Activated T-cell treated with anti-CD3 and anti-CD28 coated beads for 48 hours (primary cell): ENCODE measurements at places on chromosomes 5 and 9.

DNA sequence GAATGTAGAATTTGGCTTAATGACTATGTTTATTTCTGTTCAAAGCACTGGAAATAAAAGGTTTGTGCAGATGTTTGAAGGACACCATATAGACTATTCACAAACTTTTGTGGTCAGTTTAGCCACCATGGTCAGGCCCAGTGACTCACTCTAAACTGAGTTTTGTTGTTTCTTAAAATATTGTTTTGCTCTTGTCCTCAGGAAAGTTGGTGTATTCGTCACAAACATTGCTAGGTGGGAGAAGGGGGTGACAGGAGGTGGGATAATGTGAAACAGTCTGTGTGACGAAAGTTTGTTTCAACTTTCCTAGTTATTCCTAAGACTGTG, 35.0 kb upstream of the LIFR start:
- DNase-seq = no peak

DNA sequence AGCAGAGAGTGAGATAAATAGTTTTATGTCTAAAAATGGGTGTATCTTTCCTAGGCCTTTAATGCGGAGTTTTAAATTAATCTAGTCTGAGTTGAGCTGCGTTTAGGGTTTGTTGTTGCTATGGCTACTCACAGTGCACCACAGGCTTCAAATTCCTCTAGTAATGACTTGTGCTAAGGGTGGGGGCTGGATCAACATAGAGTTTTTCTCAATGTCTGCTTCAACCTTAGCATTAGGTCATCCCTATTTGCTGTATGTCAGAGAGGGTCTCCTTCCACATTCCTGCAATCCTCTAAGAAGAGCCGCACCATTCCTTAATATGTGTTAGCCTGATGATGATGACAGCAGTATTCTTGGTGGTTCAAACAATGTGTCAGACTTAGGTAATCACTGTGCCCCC, 465.6 kb upstream of the KIF2A start:
- DNase-seq = no peak

- DNase-seq = no peak
Observed at GRCh38 chr5:116652196-116652729, 77.6 kb upstream of the SEMA6A start.

- DNase-seq = peak; percentile 41
Observed at GRCh38 chr9:99822109-99822805, 572 bp downstream of the NR4A3 start.

DNA sequence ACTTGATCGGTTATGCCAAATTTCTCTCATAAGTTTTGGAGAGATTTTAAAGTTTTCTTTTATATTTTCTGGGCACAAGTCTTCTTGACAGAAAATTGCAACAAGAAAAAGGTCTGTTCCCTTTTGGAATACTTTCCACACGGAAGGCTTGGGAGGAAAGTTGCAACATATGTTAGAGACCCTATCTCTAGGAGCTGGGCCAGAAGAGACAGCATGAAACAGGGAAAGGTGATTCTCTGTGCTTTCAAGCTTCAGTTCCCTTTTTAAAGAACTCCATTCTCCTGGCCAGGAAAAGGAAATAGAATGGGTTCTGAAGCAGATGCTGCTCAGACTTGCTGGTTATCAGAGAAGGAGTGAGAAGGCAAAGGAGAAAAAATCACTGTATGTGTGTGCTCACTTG, 368.3 kb downstream of the SPATA31D1 start:
- no peak for DNase-seq

DNA sequence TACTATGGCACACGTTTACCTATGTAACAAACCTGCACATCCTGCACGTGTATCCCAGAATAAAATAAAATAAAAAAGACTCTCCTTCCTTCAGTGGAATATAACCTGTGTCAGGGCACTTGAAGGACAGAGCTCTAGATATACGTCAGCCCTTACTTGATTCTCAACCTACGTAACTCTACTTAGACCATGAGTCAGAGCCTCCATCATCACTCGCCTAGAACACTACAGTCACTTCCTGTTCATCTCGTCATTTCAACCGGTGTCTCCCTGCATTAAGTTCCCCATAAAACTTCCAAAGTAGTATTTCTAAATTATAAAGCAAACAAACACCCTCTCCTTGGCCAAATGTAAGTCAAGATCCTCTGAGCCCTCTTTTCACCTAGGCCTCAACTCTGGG, 243.5 kb upstream of the CCNG1 start:
- DNase-seq = no peak

DNA sequence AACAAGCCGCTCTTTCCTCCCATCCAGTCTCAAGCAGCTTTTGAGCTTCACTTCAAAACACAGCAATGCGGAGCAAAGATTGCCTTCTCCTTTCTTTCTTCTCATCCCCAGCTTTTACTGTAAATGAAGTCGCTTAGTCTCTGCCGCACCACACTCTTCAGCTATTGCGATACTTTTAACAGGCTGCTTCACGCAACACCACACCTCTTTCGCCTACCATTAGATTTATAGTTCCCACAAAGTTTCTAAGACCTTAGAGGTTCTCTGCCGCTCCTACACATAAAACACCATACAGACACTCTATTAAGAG, 711 bp downstream of the PGGT1B start:
- DNase-seq = no peak

DNA sequence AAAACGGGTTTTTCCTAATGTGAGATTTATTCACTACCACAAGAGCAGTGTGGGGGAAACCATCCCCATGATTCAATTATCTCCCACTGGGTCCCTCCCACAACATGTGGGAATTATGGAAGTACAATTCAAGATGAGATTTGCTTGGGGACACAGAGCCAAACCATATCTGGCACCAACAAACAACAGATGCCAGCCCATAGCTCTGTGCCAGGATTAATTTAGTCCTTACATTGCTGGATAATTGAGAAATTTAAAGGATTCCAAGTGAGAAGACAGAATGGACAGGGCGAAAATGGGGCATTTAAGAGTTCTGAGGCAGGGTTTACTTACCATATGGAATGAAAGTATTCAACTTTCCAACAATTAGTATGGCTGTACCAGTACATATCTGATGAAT, 30.8 kb upstream of the DNAH5 start:
- DNase-seq = no peak

- no peak for DNase-seq
Observed at GRCh38 chr5:176535101-176535663, 2.0 kb downstream of the RNF44 start.

- no peak for DNase-seq
Observed at GRCh38 chr5:145553177-145553576, 282.0 kb downstream of the PRELID2 start.

DNA sequence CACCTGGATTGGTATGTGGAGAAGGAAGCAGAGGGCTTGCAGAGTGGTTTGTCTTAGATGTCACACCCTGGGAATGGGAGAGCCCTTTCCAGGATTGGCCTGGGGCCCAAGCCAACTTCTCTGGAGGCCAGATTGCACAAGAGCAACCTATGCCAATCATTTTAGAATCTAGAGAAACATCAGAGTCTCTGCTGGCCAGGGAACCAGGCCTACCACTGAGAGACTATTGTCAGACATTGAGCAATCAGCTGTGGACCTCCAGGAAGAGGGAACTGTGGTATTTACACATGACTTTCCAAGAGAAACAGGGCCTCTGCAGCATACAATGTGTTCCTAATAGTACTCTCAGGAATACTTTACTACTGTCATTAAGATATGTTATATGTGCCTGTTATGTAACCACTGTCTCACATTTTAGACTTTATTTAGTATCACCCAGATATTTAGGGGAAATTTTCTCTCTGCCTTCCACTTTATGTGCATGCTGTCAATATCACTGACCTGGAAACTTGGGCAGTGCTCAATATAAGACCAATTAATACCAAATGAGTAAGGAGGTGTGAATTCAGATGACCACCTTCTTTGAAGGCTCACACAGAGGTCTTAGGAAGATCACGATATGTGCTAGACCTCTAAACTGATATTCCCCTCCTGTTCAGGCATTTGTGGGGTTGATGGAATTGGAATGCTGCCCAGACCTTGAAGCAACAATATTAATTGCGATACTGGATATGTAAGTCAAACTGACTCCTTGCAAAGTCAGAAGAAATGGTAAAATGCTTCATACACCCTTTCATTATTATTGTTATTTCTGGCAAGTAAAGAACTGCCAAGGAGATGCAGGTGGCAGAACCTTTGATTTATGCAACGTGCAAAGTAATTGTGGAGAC, 20.5 kb upstream of the CCL28 start:
- DNase-seq = no peak

DNA sequence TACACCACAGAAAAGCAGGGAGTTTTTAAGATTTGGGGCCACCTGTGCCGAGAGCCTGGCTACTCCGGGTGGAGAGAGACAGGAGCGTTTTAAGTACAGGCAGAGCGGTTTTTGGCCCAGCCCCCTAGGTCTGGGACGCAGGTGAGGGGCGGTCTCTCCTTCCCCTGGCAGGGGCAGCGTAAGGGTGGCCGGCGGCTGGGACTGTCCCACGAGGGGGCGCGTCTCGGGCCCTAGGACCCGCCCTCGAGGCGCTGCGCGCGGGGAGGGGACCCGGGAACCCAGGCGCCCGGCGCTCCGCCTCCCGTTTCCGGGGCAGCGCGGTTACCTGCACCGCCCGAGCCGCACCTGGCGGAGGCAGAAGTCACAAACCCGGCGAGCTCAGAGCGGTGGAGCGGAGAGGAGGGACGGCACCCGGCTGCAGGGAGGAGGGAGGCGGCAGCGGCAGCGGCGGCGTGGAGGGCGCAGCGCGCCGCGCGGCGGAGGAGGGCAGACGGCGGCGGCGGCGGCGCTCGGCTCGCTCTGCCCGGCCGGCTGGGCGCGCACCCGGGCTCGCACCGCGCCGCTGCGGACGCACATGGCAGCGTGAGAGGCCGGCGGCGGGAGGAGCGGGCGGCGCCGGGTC, at the start of gene WWC1:
Gene WWC1, plus strand, starts transcription at position 304 of the 622 bp plus-strand sequence. CDS start 508 bp downstream, outside the sequence.
- peak; percentile 34 for DNase-seq

DNA sequence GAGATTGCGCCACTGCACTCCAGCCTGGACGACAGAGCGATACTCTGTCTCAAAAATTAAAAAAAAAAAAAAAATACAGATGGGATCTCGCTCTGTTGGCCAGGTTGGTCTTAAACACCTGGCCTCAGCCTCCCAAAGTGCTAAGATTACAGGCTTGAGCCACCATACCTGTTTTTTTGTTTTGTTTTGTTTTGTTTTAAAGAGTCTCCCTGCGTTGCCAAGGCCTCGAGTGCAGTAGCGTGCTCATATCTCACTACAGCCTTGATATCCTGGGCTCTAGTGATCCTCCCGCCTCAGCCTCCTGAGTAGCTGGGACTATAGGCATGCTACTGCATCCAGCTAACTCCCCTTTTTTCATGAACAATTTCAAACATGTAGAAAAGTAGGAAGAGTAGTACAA, 7.2 kb downstream of the ATP6V0E1 start:
- DNase-seq = no peak

GRCh38 chr9:92952906-92953610, 5.7 kb downstream of the FGD3 start:
- DNase-seq = no peak

- no peak for DNase-seq
Observed at GRCh38 chr5:180306796-180307195, 14.9 kb upstream of the MAPK9 start.

DNA sequence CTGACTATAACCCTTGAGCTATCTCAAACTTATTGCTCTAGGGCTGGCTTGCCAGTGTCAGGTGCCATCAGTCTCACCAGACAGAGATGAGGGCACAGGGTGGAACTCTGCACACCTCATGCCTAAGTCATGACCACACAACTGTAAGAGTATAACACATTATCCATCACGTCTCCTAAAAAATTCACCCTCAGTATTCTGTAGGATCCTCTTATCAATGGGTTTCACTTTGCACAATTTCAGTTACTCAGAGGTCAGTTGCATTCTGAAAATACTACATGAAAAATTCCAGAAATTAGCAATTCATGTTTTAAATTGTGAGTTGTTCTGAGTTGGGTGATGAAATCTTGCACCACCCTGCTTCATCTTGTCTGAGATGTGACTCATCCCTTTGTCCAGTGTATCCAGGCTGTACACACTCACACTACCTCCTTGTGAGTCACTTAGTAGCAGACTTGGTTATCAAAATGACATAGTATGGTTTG, 690.9 kb upstream of the CDH18 start:
- no peak for DNase-seq

DNA sequence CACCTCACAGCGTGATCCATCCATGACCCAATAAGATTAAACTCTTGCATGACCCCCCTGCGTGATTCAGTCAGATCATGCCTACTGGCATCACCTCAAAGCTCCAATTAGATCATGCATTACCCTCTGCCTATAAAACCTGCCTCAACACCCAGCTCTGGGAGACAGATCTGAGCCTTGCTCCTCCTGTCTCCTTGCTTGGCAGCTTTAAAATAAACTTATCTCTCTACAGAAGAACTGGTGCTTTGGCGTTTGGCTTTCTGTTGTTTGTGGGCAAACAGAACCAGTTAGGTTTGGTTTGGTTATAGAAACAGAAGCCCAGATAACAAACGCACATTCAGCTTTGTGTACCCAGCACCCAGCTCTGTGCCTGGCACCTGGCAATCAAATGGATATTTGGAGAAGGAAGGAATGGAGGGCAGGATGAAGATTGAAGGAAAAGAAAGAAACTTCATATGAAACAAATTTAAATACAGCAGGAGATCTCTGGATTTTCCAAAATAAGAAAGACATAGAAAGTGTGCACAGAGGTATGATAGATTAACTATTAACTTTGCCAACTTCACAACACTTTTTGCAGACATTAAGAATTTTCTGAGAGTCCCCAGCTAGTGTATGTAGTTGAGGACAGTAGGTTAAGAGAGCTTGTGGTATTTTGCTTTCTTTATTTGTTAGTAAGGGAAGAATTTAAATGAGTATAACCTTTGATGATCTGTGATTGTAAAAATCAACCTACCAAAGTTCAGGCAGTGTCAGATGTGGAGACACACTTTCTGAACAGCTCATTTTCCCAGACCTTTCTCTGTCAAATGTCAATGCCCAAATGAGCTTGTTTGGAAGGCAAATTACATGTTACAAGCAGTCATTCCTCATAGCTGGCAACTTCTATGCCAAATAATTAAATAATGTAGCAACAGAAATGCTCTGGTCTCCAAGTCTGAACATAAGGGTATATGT, 102.1 kb upstream of the ASTN2 start:
- no peak for DNase-seq

- no peak for DNase-seq
Observed at GRCh38 chr5:115377468-115378217, 81.2 kb upstream of the CCDC112 start.

DNA sequence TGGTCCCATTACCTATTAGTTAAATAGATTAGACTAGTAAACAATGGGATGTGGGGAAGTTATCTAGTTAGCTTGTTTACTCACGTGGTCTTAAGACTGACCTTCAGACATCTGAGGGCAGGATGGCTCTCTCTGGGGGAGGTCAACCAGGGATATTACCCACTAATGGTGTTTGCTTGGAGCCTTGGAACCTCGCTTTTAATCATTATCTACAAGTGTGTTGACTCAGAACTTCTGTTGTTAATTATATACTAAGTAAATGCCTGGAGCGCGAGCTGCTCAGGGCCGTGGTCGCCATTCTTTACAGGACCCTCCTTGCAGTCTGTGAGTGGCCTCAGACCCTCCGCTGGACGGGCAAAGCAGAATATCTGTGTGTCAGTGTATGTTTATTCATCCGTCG, 48.5 kb upstream of the ZNF354A start:
- DNase-seq = no peak

GRCh38 chr5:61766141-61766540, 434.1 kb downstream of the ZSWIM6 start:
- DNase-seq = no peak
